RWPE2 (cell line): ENCODE measurements at places on chromosomes 1 and 21.

GRCh38 chr1:115400891-115401290, 62.8 kb upstream of the NGF start:
- no peak for DNase-seq

GRCh38 chr1:95982711-95983110, 738.9 kb upstream of the PTBP2 start:
- no peak for DNase-seq

GRCh38 chr1:194281376-194281775, 1095.0 kb upstream of the B3GALT2 start:
- DNase-seq, result no peak

DNA sequence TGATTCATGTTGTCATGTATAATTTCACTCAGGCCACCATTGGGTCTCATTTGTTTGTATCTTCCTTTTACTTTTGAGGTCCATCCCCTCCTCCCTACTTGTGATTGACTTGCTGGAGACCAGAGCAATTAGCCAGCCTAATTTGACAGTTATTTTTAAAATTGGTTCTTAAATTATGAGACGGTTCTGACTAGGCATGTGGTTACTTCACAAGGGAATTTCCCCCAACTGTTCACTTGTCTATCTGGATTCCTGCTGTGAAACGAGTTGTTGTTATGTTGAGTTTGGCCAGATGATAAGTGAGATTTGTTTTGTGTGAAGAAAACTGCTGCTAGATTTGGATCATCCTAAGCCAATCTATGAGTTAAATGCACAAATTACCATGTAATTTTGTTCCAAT, 359.1 kb downstream of the BARHL2 start:
- DNase-seq, result no peak

DNA sequence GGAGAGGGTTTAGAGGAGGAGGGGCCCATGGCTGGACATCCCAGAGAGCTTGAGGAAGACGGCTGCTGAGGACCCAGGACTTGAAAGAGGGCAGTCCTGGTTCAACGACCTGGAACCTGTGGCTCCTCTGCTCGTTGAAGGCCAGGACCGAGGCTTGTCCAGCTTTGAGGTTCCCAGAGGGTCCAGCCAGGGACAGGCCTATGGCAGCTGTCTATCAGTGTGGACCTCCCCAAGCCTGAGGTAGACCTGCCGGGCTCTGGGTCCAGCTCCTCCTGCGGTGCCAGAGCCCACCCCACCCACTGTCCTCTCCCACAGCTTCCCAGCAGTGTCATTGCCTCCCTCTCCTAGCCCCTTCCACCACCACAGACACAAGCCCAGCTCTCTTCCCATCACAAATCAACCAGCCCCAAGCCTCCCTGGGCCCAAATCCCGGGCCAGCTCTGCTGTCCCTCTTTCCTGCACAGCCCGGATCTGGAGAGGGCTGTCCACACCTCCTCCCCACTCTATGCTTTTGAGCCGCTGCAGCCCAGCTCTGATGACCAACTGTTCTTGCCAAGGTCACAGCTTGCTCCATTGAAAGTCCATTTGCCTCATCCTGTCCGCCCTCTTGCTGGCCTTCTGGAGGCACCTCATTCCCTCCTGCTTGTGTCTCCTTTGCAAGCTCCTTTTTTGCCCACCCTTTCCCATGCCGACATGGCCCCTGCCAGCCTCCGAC, 48.7 kb upstream of the EDN2 start:
- DNase-seq, result peak; percentile 27

DNA sequence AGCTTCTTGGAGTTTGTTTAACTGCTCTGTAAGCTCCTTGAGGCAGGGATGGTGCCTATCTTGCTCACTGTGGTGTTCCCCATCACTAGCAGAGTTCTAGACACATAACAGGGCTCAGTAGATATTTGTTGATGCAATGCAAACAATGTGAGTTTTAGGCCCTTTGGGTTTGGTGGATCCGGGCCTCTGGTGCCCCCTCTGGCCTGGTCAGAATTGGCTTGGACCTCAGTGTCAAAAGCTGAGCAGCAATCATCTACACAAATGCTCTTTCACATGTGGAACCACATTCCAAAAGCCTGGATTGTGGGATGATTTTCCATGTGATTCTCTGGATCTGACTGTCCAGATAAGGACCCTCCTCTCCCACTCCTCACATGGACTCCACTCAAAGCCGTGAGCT, 53.4 kb upstream of the BCAR3 start:
- no peak for DNase-seq

DNA sequence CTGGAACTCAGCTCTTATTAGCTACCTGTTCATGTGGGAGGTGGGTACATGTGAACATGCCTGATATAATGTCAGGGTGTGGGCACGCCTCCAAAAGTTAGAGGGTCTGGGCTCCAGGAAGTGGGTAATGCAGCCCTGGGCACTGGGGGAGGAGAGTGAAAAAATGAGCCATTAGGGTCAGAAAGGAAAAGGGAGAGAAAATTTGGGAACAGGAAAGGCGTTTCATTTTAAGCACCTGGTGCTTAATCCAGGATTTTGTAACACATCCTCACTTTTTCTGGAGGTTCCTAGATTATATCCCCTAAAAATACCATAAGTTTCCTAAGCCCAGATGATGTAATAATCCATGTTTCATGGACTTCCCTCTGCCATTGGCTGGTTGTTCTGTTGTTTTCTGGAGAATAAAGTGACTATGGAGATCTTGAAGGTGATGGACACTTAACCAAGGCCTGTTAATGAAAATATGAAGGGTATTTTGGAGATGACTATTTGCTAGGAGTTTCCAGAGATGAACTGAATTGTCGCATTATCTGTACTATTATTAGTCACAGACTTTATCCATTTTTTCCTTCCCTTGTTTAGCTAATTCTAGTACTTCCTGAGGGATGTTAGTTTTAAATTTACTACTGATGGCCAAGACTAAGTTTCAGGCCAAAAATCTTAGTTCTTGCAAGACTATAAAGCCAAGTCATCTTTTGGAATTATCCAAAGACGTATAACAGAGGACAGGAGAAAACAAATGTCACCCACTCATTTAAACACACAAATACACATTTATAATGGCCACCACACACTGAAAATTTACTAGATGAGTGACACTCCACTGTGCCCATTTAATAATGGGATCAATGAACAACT, 24.4 kb upstream of the TARBP1 start:
- no peak for DNase-seq

- DNase-seq, result no peak
Measured at GRCh38 chr1:111593403-111594305, 25.9 kb upstream of the RAP1A start.

DNA sequence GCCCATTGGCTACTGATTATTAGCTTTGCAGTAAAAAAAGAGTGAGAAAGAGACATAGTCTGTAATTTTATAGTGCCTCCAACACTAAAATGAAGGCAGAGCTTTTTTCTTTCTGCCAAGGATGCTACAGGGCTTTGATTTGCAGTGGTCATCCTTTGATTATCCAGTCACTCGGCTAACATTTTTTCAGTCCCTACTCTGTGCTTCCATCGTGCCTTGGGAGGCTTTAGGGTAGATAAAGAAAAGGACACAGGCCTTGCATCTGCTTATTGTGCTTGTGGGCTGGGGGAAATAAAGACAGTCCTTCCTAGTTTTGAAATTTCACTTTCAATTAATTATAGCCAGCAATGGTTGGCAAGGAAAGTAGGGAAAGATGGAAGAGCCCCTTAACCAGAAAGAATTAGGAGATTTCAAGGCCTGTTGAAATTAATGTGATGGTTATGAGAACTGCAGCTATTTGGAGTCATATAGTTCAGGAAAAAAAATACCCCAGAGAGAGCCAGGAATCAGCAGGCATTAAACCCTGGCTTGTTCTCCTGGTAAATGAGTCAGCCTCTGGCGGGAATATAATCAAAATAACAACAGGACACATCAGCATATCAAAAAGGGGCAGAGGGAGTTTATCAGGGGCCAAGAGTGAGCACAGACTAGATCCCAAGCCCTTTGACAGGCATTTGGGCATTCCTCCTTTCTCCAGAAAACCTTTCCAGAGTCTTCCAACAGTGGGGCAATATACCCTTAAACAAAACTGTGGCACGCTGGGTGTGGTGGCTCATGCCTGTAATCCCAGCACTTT, 27.4 kb downstream of the CACHD1 start:
- no peak for DNase-seq

- DNase-seq, result no peak
Measured at GRCh38 chr1:171126504-171126903, 35.8 kb downstream of the FMO3 start.

DNA sequence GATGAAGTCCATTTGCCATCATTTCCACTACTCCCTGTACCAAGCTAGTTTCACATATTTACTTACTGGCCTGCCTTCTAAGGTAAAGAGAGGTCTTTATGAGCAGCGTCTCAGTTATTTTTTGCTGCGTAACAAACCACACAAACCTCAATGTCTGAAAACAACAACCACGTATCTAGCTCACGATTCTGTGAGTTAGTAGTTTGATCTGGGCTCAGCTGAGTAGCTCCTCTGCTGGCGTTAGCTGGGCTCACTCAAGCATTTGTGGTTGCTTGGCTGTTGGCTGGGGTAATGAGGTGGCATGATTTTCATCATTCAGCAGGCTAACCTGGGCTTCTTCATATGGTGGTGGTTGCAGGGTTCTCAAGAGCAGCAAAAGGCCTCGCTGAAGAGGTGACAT, 225.4 kb downstream of the FOXD2 start:
- no peak for DNase-seq

DNA sequence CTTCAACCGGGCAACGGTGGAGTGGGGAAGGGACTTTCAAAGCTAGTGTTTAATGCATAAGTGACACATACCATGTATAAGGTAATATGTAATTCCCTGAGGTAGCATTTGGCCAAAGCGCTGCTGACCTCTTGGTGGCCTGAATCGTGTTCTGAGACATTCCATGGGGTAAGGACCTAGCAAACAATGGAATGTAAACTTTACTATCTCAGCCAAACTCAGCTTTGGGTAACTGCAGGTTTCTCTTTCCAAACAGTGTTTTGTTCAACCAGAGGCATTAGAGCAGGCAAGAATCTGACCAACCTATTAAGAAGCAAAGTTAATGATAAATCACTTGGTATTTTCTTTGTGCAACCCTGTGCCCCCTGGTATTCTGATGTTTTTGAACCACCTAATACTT, 22.0 kb downstream of the TGFB2 start:
- DNase-seq, result no peak

- peak; percentile 77 for DNase-seq
Measured at GRCh38 chr21:46048926-46049889, 48.7 kb upstream of the COL6A2 start.

GRCh38 chr1:74522148-74522547, 9.7 kb upstream of the LRRC53 start:
- DNase-seq, result no peak

DNA sequence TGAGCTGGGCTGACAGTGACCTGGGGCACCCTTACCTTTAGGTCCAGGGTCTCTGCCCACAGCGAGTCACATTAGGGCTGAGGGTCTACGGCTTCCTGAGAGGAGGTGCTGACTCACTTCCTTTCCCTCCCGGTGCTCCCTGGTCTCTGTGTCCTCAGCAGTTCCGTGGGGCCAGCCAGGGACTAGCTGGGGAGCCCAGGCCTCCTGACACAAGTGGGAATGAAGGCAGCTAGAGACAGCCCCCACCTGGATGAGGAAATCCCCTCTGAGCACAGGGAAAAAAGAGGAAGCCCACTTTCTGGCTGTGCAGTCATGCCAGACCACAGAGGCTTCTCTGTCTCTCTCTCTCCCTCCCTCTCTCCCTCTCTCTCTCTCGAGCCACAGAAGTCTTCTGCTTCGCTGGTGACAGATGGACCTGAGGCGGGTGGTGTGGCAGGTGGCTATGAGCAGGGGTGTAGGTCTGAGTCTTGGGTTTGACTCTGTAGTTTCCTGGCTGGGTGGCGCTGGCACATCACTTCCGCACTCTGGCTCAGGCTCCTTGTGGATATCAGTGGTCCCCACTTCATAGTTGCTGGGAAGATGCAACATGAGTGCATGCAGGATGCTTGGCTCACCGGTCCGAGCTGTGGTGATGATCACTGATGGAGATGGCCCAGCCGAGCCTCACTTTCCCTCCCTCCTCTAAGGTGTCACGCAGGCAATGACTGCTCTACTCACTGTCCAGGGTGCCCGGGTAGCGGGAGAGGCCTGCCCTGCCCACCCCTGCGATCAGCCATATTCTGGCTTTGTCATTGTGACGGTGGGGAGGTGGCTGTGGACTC, 3.5 kb downstream of the SLC66A1 start:
- DNase-seq, result peak; percentile 45

- no peak for DNase-seq
Measured at GRCh38 chr1:74453277-74453676, 59.1 kb downstream of the LRRC53 start.

DNA sequence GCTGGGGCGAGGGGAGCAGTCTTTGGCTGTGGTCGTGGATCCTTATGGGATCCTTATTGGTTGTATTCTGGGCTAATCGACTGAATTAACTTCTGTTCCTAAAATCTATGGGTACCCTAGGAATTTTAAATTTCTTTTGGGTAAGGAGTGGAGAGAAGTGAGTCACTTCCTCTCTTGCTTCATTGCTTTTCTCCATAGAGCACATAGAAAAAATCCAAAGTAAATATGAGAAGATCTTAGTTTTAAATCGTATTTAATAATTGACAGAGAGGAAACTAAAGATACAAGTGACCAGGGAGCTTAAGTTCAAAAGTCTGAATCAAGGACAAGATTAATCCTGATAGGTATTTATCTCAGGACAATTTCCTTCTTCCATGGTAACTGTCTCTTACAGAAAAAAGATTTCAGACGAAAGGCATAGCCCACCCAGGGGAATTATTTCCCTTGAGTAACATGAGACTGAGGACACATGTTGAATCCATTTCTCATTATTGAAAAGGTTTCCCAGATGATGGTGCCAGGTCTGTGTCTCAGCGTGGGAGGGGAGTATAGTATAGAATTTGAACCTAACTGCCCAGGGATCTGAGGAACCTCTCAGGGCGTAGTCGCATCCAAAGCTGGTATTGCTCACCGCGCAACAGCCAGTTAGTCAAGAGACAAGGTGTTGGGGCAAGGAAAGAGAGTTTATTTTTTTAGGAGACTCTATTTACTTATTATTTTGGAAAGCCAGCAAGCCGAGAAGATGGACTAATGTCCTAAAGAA, 28.7 kb upstream of the FASLG start:
- no peak for DNase-seq

- DNase-seq, result no peak
Measured at GRCh38 chr1:6357243-6357936, 36.2 kb downstream of the ACOT7 start.
